ENCODE measurements at places on chromosomes 5 and 9. TPM values are rescaled to one million over a fixed set of nuclear protein-coding genes. Genes with fewer than 3 reads are reported as not detected.

KIF4B gene
- not detected for total RNA-seq

AK3 gene
- 33.9 TPM for total RNA-seq

BSPRY gene
- 0.25 TPM for total RNA-seq

ZNF454 gene
- total RNA-seq = 0.22 TPM

CDC25C gene
- total RNA-seq = 45.8 TPM

UBE2QL1 gene
- total RNA-seq = 0.62 TPM

- no peak for DNase-seq
These were observed 389.1 kb downstream of the GADD45G start for GRCh38 chr9:89993678-89994630.

- peak; percentile 88 for DNase-seq
These were observed 7.3 kb upstream of the C5orf58 start for GRCh38 chr5:170225326-170226128.

GRCh38 chr9:71758785-71759184 is 9.5 kb downstream of the CEMIP2 start:
- no peak for DNase-seq

DNA sequence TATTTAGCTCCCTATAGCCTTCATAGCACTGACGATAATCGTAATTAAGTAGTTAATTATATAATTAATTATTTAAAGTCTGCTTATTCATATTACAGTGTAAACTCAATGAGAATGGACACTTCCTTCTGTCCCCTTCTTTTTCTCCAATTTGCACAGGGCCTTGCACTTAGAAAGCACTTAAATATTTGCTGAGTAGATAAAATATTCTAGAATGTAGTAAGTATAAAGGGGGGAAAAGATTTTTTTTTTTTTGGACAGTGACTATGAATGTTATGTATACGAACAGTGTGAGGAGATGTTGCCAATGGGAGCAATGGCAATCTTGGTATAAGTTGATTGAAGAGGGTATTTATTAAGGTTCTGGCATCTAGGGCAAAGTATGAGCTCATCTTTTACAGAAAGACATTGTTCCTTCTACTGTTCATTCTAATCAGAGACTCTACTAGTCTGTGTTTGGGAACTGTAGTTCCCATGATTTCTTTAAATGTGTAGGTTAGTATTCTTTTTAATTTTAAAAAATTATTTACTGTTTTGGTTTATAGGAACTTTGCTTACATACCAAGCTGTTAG is 49.4 kb downstream of the YTHDC2 start:
- no peak for DNase-seq

DNA sequence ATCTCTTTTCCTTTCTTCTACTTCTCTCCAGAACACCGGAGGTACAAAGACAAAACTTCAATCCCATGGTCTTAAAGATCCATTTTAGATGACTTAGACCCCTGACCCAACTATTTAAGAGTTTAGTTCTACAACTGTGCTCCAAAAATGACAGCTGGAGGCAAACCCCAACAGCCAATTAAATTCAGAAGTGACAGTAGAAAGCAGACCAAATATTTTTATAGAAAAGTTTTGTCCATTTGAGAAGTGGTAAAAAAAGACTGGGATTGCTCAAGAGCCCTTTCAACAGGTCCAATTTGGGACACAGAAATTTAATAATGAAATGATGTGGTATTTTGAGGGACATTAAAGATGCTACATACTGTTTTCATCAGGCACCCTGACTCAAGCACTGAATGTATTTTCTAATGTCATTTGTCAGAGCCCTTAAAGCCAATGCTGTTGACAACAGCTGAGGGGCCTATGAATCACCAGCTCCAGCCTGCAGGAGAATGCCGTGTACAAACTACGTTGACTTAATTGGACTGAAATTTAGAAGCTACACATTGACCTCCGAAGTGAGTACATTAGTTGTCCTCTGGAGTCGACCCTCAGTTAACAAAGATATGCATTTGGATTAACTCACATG is 147.5 kb upstream of the PIK3R1 start:
- no peak for DNase-seq

DNA sequence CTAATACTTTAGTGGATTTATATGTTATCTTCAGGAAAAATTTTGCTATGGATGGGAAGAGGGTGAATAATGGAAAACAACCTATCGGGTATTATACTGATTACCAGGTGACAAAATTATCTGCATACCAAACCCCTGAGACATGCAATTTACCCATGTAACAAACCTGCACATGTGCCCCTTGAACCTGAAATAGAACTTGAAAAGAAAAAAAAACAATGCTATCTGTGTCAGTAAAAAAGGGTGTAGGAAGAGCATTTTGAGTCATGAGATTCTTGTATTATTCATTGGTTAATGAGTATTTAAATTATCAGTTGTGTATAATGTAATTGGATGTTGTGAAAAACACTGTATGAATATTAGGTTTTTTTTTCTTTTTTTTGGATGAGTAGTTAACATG is 75.4 kb downstream of the PRR16 start:
- DNase-seq = no peak

DNA sequence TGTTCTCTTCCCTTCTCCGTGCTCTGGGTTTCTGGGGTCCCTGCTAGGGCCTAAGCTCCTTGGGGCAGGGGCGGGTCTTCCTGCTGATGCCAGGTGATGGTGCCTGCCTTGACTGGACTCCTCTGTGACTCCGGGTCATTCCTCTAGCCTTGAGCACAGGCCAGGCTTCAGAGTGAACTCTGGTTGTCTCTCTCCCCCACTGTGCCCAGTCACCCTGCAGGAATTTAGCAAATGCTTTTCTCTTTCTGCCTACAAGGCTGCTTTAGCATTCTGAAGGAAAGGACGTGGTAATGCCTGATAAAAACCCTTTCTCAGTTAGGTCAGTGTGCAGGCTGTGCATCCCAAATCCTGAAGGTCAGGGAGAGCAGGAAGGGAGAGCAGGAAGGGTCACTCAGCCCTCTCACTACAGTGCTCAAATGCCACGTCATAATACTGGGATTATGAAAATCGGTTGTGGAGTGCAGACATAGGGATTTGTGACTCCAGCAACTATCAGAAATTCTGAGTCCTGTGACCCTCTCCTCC is 2.7 kb downstream of the CXCL14 start:
- DNase-seq = peak; percentile 57

- DNase-seq = peak; percentile 47
These were observed 97.8 kb downstream of the TSSK1B start for GRCh38 chr5:113336975-113337374.

GRCh38 chr9:94946256-94946655 is 219.8 kb downstream of the AOPEP start:
- no peak for DNase-seq

- DNase-seq = peak; percentile 63
These were observed 185.9 kb downstream of the SEMA6A start for GRCh38 chr5:116388564-116389258.

GRCh38 chr5:132662925-132663770 is 5.2 kb downstream of the IL13 start:
- DNase-seq = no peak

GRCh38 chr9:127098916-127099553 is 23.4 kb downstream of the ANGPTL2 start:
- DNase-seq = no peak

DNA sequence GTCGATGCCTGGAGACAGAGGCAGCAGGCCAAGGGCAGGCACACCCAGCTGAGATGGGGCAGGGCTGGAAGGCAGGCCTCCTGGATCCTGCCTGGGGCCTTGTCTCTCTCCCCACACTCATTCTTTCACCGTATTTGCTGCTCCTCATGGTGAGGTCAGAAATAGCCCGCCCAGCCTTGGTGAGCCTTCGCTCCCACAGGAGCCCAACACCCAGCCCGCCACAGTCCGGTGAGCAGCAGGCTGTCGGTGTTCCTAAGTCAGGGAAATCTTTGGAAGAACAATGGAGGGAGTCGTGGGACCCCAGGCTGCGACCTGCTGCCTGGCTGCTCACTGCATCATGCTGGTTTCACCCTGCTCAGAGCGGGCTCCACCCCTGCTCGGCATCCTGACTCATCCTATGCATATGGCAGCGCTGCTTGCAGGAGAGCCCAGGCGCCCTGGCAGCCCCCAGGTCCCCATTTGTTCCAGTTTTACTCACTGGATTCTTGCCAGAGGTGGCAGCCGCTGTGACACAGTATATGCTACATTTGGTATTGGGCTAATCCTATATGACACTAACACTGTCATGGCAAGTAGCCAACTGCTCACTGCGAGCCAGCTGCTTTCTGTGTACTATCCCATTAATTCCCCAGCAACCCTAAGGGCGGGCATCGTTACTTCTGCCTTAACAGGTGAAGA is 53.2 kb upstream of the NCS1 start:
- DNase-seq = peak; percentile 46

GRCh38 chr5:118775790-118776499 is 212.4 kb downstream of the DTWD2 start:
- no peak for DNase-seq

DNA sequence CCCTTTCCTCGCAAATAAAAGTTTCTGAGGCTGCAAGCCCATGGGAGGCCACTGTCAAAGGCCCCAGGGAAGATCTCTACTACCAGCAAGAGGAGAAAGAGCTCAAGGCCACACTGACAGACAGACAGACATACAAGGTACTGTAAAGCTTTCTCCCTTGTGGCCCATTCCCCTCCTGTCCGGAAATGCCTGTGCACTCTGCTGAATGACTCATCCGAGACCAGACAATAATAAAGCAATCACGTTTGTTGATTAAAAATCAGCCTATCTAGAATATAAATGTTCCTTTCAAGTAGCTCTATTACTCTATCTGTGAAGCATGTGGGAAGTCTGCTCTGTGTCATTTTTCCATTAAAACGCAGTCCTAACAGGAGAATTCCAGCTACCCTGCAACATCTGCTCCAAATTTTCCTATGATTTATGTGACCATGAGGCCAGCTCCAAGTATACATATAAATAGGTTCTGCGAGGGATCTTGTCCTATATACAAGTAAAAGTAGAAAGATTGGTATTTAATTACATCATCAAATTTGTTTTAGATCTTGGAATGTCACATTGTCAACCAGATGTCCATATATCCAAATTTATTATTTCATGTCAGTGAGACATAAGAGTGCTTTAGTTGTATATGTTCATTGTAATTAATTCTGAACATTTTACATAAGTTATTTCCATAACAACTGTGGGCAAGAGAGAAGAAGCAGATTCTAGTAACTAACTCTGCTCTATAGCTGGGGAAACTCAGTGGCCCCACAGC is 34.7 kb upstream of the TGFBI start:
- DNase-seq = no peak
